Omental fat pad (tissue), 4 donors: ENCODE measurements at places on chromosomes 11 and 22. TPM values are rescaled to one million over a fixed set of nuclear protein-coding genes. Genes with fewer than 3 reads are reported as not detected.

DNA sequence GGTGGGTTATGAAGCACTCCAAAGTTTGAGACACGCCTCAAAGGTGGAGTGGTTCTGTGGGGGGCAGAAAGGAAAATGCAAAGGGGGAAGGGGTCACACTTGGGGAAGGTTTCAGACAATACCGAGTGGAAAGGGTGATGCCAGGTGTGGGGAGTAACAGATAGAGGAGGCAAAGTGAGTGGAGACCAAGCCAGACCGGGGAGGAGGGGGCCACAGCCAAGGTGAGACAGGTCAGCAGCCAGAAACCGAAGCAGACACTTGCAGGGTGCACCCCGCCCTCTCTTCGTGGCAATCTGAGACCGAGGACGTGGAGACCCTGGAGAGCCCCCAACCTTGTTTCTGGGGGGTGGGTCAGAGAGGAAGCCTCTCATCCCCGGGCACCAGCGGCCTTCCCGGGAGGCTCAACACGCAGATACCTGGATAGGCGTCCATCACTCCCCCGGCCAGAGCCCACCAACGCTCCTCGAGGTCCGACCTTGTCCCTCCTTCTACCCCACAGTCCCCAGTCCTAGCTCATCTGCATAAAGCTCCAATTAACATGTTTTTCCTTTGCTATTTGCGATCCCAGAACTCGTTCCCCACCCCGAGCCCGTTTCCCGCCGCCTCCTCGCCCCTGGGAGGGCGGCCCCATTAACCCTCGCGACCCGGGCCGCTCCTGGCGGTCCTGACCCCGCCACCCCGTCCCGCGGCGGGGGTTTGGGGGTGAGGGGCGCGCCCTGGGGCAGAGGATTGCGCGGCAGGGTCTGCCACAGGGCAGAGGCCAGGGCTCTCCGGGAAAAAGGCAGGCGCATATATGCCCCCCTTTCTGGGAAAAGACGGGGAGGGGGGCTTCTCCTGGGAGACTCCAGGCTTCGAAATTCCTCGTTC lies 21.8 kb downstream of the RTN4RL2 start:
- DNase-seq, result no peak

GRCh38 chr11:133941546-133941945 lies 15.2 kb downstream of the IGSF9B start:
- DNase-seq, result no peak

DNA sequence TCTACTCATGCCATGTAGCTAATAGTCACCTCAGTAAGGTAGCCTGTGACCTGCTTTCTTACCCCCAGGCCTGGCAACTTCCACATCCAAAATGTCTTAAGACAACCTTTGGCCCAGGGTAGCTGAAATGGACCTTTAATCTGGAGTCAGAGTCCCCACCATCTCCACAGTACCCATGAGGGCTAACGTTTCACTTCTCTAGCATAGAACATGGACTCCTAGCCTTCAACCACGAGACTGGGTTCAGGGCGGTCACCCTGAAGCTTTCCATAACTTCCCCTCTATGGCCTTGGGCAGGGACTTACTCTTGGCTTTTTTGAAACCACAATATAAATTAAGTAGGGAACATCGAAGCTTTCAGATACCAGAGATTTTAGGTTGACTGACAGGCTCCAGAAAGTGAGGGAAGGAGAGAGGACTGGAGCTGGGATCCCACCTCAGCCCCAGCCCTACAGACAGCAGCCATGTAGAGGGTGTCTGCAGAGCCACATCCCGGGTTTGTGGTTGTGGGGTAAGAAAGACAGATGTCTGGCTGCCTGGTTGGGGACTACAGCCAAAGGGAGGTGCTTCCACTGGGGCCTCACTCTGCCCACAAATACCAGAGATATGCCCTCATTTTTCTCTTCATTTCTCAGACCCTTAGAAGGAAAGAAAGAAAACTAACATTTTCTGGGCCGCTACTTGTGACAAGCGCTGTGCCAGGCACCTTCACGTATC lies 2.6 kb downstream of the TBC1D10A start:
- no peak for DNase-seq

DNA sequence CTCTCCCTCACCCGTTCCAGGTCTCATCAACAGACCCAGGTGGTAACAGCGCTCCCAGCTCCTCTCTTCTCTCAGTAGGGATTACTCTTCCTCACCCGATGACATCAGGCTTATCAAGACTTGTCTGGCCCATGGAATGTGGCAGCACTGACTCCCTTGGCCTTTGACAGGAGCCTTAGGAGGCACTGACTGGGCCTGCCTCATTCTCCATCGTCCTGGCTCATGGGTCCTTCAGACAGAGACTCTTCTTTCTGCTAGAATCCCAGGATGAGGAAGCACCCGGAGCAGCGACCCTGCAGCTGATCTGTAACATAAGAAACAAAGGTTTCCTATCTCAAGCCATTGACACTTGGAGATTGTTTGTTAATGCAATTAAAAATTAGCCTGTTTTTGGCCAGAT lies 1063.6 kb downstream of the TBC1D22A start:
- no peak for DNase-seq

DNA sequence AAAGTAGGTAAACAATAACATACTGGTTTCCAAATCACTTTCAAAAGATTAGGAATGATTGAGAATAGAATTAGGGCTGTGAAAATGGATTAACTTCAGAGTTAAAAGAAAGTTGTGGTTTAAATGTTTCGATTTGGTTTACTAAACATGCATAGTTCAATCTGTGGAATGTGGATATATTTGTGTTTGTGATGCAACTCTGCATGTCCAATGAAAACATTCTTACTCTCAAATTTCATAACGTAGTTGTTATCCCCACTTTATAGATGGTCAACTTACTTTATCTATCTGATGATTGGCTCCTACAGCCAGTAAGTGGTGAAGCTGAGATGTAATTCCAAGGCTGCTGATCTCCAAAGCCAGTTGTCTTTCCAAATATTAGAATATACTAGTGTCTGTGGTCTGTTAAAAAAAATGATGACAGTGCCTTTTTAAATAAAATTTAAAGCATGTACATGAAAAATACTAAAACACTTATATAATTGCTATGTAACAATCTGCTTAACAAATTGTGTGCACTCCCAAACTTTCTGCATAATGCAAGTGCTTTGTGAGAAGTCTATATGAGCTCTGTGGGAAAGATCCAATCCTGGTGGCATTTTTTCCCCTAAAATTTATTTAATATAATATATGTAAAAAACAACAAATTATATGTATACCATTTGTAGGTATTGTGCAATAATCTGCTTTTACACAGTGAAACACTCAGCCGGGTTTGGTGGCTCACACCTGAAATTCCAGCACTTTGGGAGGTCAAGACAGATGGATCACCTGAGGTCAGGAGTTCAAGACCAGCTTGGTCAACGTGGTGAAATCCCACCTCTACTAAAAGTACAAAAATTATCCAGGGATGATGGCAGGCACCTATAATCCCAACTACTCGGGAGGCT lies 9.7 kb upstream of the SIK3 start:
- no peak for DNase-seq

DNA sequence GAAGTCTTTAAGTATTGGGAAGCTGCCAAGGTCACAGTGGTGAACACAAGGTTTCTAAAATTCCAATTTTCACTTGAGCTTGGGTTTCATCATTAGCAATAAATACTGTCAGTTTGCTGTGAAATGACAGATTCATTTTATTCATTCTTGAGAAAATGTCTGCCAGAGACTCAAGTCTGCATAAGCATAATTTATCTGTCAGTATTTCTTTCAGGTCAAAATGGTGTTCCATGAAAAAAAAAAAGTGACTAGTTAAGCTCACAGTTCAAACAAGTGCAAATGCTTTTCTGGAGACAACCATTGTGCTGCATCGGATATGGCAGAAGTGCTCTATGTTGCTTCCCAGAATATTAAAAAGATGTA lies 8.1 kb upstream of the GDPD5 start:
- DNase-seq, result no peak

DNA sequence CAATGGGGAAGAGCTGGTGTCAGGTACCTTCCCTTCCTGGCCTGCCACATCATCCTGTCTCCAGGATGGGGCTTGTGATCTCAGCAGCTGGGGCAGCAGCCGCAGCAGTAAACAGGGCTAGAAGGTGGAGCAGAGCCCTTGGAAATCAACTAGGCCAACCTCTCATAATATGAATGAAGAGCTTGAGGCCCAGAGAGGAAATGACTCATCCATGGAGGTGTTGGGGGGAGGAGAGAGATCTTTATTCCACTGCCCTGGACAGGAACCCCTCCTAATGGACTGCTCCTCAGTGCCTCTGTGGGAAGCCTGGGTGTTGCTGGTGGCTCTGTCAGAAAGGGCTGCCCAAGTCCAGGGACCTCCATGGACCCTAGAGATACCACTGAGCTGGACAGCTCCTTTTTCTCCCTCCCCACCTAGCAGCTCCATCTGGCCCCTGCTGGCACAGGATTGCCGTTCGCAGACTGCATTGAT lies 111.8 kb downstream of the OSBP2 start:
- DNase-seq, result no peak

GRCh38 chr11:69351460-69351859 lies 57.5 kb downstream of the MYEOV start:
- DNase-seq, result no peak

- no peak for DNase-seq
These were observed 42.7 kb downstream of the CELF1 start for GRCh38 chr11:47510209-47510608.

GRCh38 chr22:24118689-24119384 lies 62.5 kb upstream of the SUSD2 start:
- DNase-seq, result no peak

GRCh38 chr11:76978239-76978638 lies 56.0 kb upstream of the B3GNT6 start:
- DNase-seq, result no peak

GRCh38 chr11:59394186-59394585 lies 32.0 kb downstream of the OR5A2 start:
- no peak for DNase-seq

GRCh38 chr11:117838901-117839300 lies 14.4 kb upstream of the FXYD2 start:
- DNase-seq, result no peak

GRCh38 chr11:76445121-76446084 lies 585 bp downstream of the EMSY start:
- peak; percentile 67 for DNase-seq

DNA sequence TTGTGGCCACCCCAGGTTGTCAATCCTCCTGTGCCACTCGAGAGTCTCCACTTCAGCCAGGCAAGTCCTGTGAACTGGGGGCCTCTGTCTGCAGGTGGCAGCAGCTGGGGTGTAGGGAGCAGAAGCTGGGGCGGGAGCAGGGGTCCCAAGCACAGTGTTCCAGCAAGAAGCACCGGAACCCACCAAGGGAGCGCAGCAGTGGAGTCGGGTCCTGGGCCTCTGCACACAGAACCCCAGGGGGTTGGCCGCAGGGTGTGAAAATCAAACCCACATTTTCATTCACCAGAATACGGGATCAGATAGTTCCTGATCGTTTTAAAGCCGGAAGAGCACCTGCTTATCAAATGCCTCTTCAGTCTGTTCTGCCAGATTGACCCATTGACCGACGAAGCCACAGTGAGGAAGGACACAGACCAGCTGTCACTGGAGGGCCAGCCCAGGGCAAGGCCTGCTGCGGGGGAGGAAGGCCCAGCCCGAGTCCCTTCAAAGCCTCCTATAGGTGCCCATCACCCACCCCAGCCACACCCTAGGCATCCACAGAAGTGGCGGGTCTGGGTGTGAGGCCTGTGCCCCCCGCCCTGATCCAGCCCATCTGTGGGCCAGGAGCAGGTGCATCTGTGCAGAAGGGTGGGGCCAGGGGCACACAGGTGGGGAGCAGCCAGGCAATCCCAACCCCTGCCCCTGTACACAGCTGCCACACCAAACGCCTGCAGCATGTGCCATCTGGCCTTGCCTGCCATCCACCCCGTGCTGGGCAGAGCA lies 34.1 kb downstream of the RSPH14 start:
- no peak for DNase-seq

DNA sequence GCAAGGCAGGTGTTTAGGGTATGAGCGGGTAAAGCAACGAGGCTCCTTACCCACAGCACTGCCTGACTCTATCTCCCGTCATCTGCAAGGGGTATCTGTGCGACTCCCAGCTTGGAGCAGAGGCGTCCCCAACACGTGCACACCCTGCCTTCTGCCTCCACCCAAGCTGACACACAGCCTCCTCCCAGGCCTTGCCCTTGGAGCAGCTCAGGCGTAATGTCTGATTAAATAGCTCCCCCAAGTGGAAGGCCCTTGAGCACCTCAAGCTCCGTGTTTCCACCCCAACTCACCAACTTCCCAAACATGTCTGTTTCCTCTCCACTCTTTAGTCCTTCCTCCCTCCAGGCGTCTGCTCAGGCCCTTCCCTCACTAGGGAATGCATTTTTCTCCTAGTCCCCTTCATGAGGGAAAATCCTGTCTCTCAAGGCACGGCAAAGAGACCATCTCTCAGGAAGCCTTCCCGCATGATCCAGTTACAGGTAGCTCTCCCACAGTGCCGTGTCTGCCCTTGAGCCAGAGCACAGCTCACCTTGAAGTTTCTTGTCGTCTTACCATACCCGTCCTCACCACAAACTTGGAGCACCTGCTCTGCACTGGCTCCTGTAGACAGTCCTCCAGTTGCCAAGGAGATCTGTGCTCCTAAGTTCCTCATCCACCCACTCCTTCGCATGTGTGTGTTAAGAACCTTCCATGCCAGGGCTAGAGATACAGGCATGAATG lies 15.8 kb downstream of the CYB5R2 start:
- DNase-seq, result no peak

DNA sequence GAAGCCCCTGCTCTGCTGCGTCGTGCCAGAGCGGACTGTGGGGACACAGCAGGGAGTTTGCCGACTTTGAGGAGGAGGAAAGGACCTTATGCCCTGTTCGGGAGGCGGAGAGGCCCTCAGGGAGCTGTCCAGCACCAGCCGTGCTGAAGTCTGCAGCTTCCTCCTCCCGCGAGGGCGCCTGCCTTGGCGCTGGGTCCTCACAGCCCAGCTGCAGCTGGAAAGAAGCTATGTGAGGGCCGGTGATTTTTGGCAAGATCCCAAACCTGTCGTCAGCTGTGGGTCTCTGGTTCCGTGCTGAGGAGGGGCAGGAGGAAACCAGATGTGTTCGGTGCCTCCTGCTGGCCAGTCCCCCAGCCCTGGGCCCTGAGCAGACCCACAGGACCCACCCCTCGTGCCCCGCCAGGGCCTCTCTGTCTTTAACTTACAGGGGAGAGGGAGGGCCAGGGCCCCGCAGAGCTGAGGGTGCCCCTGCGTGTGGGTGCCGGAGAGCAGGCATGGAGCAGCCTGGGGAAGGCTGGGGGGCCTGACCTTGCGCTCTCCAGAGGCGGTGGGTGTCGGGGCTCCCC lies 12.0 kb downstream of the BRSK2 start:
- DNase-seq, result no peak

GRCh38 chr11:110093407-110094297 lies 460 bp downstream of the ZC3H12C start:
- DNase-seq, result no peak

- no peak for DNase-seq
These were observed 2.5 kb upstream of the DNAL4 start for GRCh38 chr22:38796262-38796957.

The TP53I11 gene
- total RNA-seq, result 64.4 TPM

The DUSP8 gene
- total RNA-seq, result 4.5 TPM

The OR52I2 gene
- not detected for total RNA-seq

The E2F8 gene
- total RNA-seq, result not detected

The OR51B4 gene
- total RNA-seq, result not detected

The GGTLC2 gene
- total RNA-seq, result not detected

The BARX2 gene
- not detected for total RNA-seq

The MS4A13 gene
- total RNA-seq, result not detected

The OR52A1 gene
- total RNA-seq, result not detected
